ENCODE measurements at places on chromosomes 7 and 10.

- no peak for DNase-seq
Measured at GRCh38 chr7:91165006-91165845, 99.0 kb upstream of the FZD1 start.

GRCh38 chr10:58220769-58221451, 46.8 kb downstream of the IPMK start:
- DNase-seq, result no peak

DNA sequence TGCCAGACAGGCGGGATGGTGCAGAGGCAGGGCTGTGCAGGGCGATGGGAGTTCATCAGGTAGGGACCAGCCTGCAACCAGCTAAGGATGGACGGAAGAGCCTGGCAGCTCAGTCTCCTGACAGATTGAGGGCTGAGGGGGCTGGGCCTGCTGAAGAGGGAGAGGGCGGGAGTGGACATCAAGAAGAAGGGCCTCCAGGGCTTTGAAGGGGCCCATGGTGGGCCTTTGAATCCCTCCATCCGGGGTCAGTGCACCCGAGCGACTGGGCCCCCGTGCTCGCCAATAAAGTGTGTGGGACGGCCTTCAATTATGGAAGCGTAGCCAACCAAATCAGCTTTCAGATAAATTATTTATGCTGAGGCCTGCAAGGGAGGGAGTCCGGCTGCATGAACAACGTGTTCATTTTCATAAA, 431.2 kb downstream of the RPS24 start:
- no peak for DNase-seq

GRCh38 chr10:34666008-34666704, 148.9 kb downstream of the PARD3 start:
- DNase-seq, result no peak

DNA sequence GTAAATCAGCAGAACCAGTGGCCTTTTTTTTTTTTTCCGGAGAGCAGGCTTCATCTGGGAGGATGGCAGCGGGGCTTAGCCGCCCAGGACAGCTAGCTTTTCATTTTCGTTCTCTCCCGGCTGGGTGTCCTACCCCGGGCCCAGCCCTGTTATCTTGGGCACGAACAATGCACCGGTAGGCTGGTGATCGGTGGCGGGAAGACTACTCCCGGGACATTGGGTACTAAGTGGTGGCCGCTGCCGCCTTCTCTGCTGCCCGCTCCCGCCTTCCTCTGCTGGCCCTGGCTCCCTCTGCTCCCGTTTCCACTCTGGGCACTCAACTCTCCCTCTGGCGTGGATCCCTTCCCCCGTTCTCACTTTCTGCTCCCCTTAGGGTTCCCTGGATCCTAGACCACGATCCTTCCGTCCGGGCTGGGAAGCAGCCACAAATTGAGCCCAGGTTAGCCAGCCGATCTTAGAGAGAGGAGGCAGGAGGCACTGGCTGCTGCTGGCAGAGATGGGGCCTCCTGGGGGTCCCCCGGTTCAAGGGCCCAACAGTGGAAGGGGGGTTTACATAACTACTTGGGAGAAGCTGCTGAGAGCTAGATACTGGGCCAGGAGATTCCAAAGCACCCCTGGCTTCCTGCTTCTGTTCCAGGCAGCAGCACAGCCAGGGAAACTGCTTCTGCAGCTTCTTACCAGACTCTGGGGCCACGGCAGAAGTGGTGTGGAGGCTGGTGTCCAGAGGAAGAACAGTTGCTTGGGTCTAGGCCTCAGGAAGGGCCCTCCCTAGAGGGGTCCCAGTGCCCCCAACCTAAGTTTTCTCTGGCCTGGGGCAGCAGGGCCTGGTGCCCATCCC, 1.8 kb downstream of the TLX1 start:
- DNase-seq, result no peak

DNA sequence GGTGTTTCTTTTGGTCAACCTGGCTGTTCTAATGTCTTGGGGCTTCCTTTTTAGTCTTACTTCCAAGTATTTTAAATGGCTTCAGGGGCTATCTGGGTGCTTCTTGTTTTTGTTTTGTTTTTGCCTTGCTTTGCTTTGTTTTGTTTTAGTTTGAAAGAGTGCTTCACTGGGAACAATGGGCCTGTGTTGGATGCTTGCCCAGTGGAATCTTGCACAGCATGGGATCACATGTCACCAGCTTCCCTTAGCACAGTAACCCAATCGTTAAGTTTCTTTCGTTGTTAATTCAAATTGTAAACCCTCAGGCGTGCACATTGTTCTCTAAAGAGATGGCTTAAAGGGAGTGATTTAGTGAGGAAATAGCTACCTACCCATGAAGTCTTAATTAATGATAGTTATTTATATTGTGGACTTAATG, 8.9 kb downstream of the COL17A1 start:
- DNase-seq, result peak; percentile 89

GRCh38 chr7:55992346-55992745, 28.0 kb downstream of the NIPSNAP2 start:
- no peak for DNase-seq

DNA sequence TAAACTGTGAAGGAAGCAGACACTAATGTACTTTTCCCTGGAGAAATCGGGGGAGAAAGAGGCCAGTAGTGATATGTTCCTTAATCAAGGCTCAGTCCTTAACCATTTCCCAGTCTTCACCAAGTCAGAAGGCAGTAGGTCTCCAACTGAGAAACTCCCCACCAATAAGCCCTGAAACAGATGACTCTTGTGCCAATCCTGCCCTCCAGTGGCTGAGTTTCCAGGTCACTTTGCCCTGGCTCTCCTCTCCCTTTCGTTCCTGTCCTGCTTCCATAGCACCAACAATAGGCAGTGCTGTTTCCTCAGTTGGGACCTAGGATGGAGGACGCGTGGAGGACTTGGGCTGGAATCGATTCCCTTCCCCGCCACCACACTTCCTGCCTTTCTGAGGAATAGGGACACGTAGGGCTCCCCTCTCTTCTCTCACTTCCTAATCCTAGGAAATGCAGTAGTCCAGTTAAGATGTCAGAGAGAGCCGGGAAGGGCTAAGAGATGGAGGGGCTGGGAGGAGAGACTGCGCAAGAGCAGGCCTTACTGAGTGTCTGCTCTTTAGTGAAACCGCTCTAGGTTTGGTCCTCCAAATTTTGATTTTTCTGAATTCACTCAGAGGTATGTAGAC, 23.4 kb downstream of the ATOH7 start:
- peak; percentile 35 for DNase-seq

GRCh38 chr10:113541549-113541927, 11.3 kb upstream of the HABP2 start:
- peak; percentile 64 for DNase-seq

- no peak for DNase-seq
Measured at GRCh38 chr7:22676385-22676784, 50.6 kb upstream of the IL6 start.

GRCh38 chr7:158606671-158607424, 19.2 kb upstream of the PTPRN2 start:
- no peak for DNase-seq

DNA sequence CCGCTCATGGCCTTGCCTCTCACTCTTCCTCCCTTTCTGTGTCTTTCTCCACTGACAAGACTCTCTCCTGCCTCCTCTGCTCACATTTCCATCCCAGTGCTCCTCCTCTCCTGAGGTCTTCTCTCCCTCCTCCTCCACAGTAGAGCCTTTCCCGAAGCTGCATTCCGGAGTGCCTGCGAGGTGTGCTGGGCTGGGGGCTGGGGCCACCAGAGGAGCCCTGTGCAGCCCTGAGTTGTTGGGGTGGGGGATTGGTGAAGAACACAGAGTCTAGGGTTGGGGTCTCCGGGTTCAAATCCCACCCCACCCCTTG, 76.4 kb downstream of the ZMIZ1 start:
- no peak for DNase-seq

GRCh38 chr7:142228537-142229104, 29.2 kb downstream of the PRSS58 start:
- DNase-seq, result no peak

DNA sequence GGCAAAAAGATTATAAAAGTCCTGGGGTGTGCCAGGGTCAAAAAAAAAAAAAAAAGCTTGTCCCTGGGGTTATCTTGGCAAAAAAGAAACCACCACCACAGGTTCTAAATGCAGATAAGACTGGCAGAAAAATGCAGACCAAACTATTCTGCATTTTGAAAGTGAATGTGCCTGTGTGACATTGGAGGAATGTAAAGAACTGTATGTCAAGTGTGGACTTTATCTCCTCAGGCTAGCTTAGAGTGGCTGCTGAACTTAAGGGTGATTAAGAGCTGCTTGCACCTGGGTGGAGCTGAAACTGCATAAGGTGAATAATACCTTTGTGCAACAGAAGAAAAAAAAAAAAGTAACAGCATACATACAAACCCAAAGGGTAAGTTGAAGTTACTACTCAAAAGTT, 1.3 kb upstream of the NAPEPLD start:
- DNase-seq, result no peak

GRCh38 chr10:843703-844102, 87.8 kb downstream of the LARP4B start:
- DNase-seq, result no peak

GRCh38 chr7:24572393-24572996, 757 bp upstream of the PALS2 start:
- DNase-seq, result peak; percentile 72

- DNase-seq, result no peak
Measured at GRCh38 chr7:21722371-21722770, 179.5 kb downstream of the DNAH11 start.

Measured in NCI-H146 (cell line).